ENCODE measurements at places on chromosomes 7 and 10.
A peak's percentile ranks its signal among the peaks of the same experiment; 100 is the strongest.

- DNase-seq: no peak
- H3K36me3 ChIP-seq: no peaks in the 10 kb centered on the region
- no peaks in the 10 kb centered on the region for H3K4me1 ChIP-seq
- H3K4me3 ChIP-seq: no peak overlapping the region
- H3K27ac ChIP-seq: no peak overlapping the region
These were observed 126.9 kb upstream of the KLF6 start for GRCh38 chr10:3911713-3912442.

DNA sequence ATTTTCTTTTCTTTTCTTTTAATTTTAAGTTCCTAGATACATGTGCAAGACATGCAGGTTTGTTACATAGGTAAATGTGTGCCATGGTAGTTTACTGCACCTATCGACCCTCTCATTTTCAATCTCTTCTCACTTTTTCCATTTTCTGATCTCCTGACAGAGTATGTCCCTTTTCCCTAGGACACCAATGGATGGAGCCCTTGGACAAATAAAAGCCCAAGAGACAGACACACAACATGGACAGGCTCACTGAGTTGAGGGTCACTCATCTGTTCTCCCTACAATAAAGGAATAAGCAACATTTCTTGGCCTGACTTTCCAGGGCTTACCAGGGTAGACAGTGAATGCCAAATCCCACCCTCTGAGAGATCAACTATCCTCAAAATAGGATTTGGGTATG lies 15.2 kb upstream of the UBE2D1 start:
- H3K4me3 ChIP-seq: no peak overlapping the region
- no peaks in the 10 kb centered on the region for H3K27me3 ChIP-seq
- no peak for DNase-seq
- H3K36me3 ChIP-seq: no peaks in the 10 kb centered on the region

DNA sequence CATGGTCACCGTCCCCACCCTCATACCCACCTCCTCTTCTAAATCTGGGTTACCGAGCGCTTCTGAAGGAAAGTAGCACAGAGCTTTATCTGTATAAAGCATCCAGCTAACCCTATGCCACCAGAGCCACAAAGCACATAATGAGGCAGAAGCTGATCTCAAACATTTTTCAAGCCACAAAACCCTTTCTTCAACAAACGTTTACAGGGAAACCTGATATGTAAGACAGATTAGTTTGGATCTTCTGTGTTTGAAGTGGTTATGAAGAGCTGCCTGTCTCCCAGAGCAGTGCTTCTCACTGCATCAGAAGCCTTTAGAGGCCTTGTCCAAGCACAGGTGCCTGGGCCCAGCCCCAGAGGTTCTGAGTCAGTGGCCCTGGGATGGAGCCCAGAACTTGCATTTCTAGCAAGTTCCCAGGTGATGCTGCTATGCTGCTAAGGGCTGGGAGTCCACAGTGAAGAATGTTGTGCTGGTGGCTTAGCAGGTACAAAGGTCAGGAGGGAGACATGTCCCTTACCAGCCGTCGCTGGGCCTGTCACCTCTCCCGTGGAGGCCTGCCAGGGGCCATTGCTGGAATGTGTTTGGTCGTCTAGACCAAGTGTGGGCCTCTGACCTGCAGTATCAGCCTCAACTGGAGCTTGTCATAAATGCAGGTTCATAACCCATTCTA lies 90.4 kb downstream of the TAF3 start:
- DNase-seq: peak; percentile 67
- peak overlapping the region; percentile 60 for H3K27ac ChIP-seq
- no peaks in the 10 kb centered on the region for H3K27me3 ChIP-seq
- no peak overlapping the region for H3K4me3 ChIP-seq

DNA sequence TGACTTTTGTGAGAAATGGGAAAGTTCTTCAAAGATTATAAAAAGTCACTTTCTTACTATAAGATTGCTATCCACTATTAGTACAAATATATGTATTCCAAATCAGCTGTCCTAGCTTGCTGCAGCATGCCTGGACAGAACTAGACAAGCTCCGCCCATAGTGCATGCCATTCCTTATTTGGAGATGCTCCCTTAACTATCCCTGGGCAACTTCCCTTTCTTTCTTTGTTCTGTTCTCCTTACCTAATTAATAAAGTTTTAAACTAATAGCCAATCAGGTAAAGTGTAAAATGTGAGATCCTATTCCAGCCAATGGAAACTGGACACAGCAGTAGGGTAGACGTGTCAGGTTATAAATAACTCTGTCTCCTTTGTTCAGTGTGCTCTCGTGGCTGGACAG lies 281.9 kb downstream of the CAMK1D start:
- DNase-seq: peak; percentile 62
- H3K4me1 ChIP-seq: peaks cover 14% of the 10 kb centered on the region
- no peaks in the 10 kb centered on the region for H3K27me3 ChIP-seq

DNA sequence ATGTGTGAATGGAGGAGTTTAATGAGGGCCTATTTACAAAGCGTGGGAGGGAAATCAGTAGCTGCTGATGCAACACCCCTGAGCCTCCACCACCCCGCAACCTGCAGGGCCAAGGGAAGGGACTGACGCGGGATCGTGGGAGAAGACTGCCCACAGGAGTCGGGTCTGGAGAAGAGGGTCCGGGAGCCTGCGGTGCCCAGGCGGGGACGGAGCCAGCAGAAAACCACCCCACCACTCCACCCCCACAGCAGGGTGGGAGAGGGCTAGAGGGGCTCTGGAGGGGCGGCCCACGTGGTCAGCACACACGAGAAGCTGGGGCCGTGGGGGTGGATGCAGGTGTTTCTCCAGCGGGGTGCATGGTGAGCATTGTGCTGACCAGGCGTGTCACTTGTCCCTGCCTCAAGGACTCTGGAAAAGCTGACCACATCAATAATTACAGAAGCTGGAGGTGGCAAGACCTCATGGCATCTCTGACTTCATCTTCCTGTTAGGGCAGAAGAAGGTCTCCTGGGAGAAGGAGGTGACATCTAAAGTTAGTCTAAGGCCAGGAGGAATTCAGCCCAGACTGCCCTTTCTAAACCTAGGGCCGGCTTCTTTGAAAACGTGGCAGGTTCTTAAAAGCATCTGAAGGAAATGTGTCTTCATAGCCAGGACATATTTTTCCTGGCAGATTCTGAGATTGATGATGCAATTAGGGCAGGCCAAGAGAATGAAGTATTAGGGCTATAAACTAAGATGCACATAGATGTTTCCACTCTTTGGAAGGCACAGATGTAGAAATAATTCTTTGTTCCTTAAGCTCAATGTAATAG lies 150.9 kb downstream of the RGS10 start:
- no peak for DNase-seq
- H3K27ac ChIP-seq: no peak overlapping the region
- no peak overlapping the region for H3K4me3 ChIP-seq
- no peaks in the 10 kb centered on the region for H3K27me3 ChIP-seq
- H3K4me1 ChIP-seq: no peaks in the 10 kb centered on the region
- no peaks in the 10 kb centered on the region for H3K36me3 ChIP-seq

DNA sequence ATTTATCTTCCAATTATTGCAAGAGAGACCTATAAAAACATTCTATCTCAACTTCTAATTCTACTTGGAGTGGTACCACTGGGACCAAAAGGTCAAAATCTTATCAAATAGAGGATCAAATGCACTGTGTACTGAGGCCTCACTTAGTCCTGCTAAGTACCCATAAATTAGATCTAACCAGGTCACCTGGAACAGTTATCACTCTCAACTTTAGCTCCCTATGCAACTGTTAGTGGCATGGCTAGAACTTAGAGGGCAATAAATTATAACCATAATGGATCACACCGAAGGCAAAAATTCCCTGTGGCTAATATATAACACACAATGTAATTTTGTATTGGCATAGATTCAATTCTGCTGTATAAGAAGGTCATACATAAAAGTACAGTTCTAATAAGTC lies 428.9 kb downstream of the PCDH15 start:
- no peaks in the 10 kb centered on the region for H3K4me1 ChIP-seq
- H3K36me3 ChIP-seq: no peaks in the 10 kb centered on the region
- no peak overlapping the region for H3K27ac ChIP-seq
- H3K27me3 ChIP-seq: no peaks in the 10 kb centered on the region
- no peak overlapping the region for H3K4me3 ChIP-seq

- no peaks in the 10 kb centered on the region for H3K4me1 ChIP-seq
- no peak overlapping the region for H3K4me3 ChIP-seq
- no peak for DNase-seq
These were observed 24.9 kb upstream of the ADO start for GRCh38 chr10:62779487-62780248.

DNA sequence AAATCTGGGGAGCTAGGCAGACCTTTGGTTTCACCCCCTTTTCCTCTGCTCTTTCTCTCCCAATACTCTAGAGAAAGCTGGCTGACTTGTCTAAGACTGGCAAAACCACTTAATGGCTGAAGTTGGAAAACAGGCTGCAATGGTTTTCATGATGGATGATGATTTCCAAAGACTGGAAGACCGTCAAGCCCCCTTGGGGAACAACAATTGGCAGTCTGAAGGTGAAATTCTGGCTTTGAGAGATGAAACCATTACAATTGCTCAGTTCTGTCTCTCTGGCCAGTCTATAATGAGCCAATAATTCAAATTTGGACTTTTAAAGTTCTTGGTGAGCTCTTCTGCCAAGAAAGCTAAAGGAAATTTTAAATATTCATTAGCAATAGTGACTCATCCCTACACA lies 680.5 kb downstream of the PARD3 start:
- no peak overlapping the region for H3K4me3 ChIP-seq
- H3K27me3 ChIP-seq: no peaks in the 10 kb centered on the region
- DNase-seq: no peak
- H3K4me1 ChIP-seq: peaks cover under 1% of the 10 kb centered on the region
- no peaks in the 10 kb centered on the region for H3K36me3 ChIP-seq

DNA sequence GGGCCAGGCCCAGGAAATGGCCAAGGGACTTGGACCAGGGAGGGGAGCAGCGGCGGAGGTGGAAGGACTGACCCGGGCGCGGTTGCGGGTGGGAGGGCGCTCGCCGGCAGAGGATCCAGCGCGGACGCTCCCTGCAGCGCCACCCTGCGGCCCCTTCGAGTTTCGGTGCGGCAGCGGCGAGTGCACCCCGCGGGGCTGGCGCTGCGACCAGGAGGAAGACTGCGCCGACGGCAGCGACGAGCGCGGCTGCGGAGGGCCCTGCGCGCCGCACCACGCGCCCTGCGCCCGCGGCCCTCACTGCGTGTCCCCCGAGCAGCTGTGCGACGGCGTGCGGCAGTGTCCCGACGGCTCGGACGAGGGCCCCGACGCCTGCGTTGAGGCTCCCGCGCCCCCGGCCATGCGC lies 16.8 kb upstream of the ZNF467 start:
- peaks cover 24% of the 10 kb centered on the region for H3K27me3 ChIP-seq
- H3K27ac ChIP-seq: no peak overlapping the region
- no peak overlapping the region for H3K4me3 ChIP-seq

Measured in hepatocyte (in vitro differentiated cells).